ENCODE measurements at places on chromosomes 2 and 18.

- peak; percentile 8 for DNase-seq
Observed at GRCh38 chr2:168948621-168949212, 47.6 kb downstream of the G6PC2 start.

DNA sequence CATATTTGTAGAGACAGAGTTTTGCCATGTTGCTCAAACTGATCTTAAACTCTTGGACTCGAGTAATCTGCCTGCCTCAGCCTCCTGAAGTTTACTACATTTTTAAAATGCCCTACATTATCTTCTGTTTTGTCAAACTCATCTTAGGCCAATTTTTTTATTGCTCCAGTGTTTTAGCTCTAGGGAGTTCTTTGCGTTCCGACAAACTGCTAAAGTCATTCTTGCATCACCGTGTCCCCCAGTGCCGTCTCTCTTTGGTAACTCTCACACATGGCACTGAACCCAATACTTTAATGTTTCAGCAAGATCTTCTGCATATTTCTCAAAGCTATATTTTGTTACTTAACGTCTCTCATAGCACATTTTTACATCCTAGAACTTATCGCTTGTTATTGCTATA is 440.9 kb upstream of the NRXN1 start:
- DNase-seq = no peak

- peak; percentile 72 for DNase-seq
Observed at GRCh38 chr2:187586011-187586641, 31.9 kb upstream of the TFPI start.

GRCh38 chr2:12054956-12055618 is 308.7 kb downstream of the LPIN1 start:
- no peak for DNase-seq

DNA sequence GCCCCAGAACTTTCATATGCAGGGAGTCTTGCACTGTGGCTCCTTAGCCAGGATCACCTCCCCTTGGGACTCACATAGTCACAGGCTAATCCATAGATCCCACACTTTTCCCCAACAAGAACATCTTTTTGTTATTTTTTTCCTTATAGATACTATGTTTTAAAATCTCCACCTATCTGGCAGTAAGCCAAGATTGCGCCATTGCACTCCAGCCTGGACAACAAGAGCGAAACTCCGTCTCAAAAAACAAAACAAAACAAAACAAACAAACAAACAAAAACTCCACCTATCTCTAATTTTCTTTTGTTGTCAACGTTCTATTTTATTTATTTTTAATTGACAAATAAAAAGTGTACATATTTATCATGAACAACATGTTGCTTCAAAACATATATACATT is 141.7 kb downstream of the PDE11A start:
- no peak for DNase-seq

DNA sequence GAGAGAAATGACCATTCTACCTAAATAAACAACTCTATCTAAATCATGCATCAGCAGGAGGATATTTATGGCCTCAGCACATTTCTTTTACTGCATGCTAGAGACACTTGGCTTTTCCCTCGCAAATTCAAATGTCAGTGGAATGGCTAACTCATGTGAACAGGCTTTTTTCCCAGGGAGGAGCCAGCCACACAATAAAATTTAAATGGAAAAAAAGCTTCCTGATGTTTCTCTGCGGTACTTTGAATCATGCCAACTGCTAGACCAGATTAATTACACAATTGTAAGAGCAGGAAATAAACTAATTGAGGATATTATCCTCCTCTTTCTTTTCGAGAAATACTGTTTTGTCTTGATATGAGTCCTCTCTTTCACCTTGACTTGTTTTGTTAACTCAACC is 676.3 kb downstream of the IRS1 start:
- peak; percentile 39 for DNase-seq

DNA sequence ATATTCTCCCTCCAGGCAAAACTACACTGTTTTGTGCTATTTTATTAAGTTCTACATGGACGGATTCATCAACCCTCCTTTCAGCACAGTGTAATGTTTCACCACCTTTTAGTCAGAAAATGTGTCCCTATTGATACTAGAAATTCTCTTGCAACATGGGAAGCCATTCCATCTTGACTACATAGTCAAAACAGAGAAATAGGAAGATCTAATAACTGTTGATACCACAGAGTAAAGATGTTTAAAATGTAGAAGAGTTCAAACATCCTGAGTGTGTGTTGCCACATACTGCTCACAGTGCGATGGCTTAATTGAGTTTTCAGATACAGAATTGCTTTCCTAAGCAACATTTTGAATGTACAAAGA is 492.2 kb upstream of the RAB12 start:
- no peak for DNase-seq

GRCh38 chr2:206890179-206890578 is 49.1 kb upstream of the CPO start:
- DNase-seq = no peak

DNA sequence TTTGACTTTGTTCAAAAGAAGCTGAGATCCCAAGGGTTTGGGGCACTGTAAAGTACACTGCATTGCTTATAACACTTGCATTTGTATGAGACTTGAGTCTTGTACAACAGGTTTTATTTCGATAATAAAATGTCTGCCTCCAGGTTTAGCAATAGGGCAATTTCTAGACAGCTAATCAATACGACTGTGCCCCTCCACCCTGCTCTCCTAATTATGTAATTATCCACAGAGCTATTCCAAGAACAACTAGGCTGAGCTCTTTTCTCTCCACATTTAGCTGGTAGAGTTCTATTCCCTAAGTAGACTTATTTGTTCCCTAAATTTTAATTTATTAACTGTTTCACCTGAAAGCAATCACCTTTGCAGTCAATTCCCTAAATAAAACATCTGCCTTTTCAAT is 52.9 kb upstream of the LINC00305 start:
- no peak for DNase-seq

GRCh38 chr18:14922965-14923565 is 175.1 kb downstream of the ANKRD30B start:
- DNase-seq = no peak

- DNase-seq = no peak
Observed at GRCh38 chr2:231425291-231425810, 29.8 kb downstream of the B3GNT7 start.

DNA sequence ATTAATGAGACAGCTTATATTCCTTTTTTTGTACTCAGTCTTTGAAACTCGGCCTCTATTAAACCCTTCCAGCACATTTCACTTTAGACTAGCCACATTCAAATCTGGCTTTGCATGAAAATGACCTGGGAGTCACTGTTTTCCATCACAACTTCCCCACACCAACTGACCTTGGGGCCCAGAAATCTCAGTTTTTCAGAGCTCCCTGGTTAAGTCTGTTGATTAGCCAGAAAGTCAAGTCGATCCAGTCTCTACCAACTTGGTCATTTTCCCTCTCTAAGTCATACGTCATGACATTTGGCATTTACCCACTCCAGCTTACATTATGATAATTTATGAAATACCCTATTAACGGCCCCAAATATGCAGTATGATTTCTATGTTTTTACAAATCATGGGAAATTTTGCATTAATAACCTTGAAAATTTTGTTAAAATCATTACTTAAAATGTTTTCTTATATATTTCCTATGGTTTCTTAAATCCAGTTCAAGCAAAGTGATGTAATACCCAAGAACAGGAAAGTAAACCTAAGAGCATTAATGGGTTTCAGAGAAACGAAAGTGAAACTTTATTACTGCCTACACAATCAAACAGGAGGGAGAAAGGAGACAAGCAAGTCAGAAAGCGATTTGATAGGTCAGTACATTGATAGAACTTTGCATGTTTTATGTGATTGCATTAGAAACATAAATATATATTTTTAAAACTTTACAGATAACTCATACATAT is 77.1 kb downstream of the SPATS2L start:
- peak; percentile 84 for DNase-seq

GRCh38 chr2:240473211-240473610 is 37.7 kb downstream of the GPC1 start:
- no peak for DNase-seq

DNA sequence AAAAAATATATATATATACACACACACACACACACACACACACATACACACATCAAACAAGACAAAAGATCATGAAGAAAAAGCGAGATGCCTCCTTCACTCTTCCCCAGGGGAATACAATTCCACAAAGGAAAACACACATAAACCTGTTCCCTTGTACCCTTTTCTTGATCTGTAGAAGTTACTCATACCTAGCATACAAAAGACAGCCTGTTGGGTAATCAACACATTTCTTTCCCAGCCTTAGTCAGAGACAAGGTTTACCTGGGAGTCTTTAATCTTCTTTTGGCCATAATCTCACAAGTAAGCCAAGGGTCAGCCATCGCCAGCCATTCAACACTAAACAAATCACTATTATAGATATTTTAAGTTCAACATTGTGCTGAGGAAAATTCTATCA is 407.0 kb downstream of the SUCLG1 start:
- DNase-seq = no peak

DNA sequence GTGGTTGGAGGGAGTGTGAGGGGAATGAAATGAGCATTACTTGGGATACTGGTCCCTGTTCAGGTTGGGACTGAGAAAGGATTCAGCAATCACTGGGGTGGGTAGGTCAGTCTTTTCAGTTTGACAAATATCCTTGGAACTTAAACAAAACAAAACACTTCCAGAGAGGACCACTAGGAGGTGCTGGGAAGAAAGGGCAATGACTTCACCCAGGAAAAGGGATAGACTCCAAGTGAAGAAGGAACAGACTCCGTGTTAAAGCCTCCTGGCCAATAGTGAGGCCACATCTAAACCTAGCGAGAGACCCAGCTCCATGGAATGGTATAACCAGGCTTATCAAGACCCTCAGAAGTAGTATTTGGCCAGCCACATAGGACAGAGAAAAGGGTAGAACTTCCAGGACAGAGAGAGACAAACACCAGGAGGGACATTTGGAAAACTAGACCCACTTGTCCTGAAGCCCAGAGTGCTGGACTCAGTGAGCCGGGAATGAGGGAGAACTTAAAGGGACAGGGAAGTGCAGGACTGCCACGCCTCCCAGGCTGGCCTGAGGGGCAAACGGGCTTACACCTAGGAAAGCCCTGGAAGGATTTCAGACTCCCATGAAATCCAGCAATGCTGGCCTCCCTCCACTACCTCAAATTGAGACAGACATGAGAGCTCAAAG is 19.6 kb upstream of the KCNG3 start:
- DNase-seq = peak; percentile 68

GRCh38 chr18:45139478-45139877 is 458.8 kb downstream of the SETBP1 start:
- no peak for DNase-seq

- no peak for DNase-seq
Observed at GRCh38 chr18:27382567-27383216, 197.6 kb upstream of the CHST9 start.

All from amniotic epithelial cell (primary cell).